Peyer's patch (tissue), 4 donors: ENCODE measurements at places on chromosomes 7 and 10. TPM values are rescaled to one million over a fixed set of nuclear protein-coding genes. Genes with fewer than 3 reads are reported as not detected.

DNA sequence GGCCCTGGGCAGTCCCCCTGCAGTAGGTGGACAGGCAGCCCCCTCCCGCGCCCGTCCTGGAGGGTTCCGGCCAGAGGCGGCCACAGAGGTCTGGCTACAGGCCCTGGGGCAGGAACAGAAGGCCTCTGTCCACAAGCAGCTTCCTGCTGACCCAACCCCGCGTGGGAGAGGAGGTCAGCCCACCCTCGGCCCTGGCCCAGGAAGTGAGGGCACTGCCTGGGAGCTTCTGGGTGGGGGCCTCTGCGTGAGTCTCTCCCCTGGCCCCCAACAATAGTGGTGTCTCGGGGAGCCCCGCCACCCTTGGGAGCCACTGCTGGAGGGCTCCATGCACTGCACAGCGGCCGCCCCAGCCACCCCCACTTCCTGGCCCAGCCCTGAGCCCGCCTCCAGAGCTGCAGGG lies 4.7 kb downstream of the MICALL2 start:
- DNase-seq, result no peak

DNA sequence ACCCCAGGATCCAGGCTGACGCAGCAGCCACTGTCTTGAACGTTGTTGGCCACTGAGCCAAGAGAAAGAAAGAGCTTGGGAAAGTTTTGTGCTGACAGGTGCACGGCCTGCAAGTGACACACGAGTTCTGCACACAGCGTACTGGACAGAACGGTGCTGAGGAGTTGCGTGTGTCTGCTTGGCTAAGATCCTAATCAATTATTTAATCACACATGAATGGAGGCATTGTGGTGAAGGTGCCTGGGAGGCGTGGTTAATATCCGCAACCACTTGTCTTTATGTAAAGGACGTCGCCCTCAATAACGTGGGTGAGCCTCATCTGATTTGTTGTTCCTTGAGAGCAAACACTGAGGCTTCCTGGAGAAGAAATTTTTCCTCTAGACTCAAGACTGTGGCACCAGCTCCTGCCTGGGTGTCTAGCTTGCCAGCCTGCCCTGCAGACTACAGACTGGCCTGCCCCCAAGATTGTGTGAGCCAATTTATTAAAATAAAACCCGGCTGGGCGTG lies 16.6 kb upstream of the GNA12 start:
- no peak for DNase-seq

DNA sequence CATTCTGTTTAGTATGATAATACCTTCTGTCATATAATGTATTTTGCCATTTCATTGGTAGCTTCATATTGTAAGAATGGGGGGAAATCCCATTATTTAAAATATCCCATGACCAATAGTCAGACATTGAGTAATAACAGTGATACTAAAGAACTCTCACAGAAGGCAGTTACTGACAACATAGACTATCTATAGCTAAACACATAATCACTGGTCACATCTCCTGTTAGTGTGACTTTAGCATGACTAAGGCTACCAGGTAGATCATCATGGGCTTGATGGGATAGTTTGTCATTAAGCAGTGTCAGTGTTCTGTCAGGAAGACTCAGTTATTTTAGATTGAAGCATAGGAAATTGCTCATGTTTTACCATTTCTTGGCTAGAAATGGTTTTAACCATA lies 16.4 kb downstream of the OPN1SW start:
- no peak for DNase-seq

DNA sequence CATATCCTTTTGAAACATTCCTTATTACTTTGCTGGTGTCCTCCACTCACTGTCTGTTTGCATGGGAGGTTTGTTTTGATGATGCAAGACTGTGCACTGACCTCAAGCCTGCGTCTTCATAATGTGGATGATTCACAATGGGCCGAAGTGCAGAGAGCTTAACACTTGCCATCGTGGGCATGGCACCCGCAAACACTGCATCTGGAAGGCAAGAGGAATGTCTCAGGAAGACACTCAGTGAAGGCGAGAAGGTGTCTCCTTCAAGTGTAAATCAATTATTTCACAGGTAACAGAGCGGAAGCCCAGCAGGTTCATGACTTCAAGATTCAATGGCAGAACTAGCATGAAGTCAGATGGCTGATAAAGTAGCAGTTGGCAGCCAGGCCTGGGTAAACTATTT lies 98.1 kb downstream of the DPY19L1 start:
- DNase-seq, result no peak

The REEP3 gene
- total RNA-seq, result 67.1 TPM

GRCh38 chr7:40658729-40659128 lies 523.9 kb downstream of the SUGCT start:
- no peak for DNase-seq

The PRKCQ gene
- total RNA-seq, result 2.4 TPM

DNA sequence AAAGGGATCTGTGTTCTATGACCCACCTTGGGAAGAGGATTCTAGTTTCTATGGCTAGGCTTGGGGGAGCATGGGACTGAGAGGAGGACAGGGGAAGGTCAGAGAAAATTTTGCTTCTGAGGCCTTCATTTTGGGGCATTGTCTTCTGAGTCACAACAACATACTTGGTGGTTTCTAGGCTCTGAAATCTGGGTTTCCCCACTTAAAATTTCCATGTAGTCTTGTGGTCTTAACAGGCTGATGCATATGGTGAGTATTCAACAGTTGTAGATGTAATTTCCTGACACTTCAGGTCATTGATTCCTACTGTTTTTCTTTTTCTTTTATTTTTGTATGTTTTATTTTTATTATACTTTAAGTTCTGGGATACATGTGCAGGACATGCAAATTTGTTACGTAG lies 88.5 kb downstream of the ANKRD7 start:
- no peak for DNase-seq

- no peak for DNase-seq
Observed at GRCh38 chr10:59373071-59373470, 10.7 kb upstream of the FAM13C start.

GRCh38 chr7:101846800-101847538 lies 29.5 kb downstream of the CUX1 start:
- no peak for DNase-seq

The PIK3AP1 gene
- 111 TPM for total RNA-seq

- no peak for DNase-seq
Observed at GRCh38 chr7:155333346-155334234, 35.9 kb downstream of the INSIG1 start.

DNA sequence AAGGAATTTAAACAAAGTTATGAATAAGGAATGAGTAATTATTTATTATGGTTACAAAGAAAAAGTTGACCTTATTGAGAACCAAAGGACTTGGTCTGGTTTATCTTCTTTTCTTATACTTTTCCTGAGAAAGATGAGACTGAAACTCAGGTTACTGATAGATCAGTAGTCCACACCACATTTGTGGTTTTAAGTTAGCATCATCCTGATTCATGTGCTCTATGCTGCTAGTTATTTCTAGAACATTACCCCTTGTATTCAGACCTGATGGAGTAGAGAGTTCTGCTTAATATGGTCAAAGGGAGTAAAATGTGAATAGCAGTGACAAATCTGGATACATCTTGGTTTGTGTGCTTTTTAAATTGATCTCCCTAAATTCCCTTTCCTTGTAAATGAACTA lies 63.8 kb downstream of the FOXP2 start:
- DNase-seq, result no peak

The OPN1SW gene
- not detected for total RNA-seq

DNA sequence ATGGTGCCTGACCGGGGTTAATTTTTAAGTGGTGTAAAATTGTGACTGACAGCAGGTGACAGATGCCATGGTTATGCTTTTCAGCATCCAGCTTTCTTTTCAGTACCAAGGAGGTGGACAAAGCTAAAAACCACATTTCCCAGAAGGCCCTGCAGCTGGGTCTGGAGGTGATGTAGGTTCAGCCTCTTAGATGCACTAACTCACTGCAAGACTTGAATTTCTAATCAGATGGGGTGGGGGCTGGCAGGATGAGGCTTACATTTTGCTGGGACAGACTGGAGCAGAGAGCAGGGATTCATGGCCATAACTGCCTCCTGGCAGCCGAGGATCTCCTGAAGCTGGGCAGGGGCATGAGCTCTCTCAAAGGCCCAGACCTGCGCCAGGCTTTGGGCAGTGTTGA lies 52.4 kb downstream of the PDIA4 start:
- DNase-seq, result no peak

- no peak for DNase-seq
Observed at GRCh38 chr7:79652619-79653018, 199.2 kb upstream of the MAGI2 start.

DNA sequence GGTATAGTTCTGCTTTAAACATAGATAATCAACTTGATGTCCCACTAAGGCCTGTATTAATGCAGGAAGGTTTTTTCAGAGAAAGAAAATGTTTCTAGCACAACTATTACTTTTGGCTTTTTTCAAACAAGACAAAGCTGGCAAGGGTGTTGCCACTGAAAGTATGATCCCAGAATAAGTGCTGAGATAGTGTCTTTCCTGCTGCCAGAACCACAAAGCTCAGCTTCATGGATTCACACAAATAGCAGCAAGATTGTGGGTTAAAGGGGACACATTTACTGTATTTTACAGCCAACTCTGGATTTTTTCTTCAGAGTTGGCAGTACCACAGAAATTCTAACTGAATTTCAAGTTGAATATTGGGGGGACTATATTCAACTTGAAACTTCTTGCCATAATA lies 4.3 kb downstream of the NCOA4 start:
- no peak for DNase-seq

DNA sequence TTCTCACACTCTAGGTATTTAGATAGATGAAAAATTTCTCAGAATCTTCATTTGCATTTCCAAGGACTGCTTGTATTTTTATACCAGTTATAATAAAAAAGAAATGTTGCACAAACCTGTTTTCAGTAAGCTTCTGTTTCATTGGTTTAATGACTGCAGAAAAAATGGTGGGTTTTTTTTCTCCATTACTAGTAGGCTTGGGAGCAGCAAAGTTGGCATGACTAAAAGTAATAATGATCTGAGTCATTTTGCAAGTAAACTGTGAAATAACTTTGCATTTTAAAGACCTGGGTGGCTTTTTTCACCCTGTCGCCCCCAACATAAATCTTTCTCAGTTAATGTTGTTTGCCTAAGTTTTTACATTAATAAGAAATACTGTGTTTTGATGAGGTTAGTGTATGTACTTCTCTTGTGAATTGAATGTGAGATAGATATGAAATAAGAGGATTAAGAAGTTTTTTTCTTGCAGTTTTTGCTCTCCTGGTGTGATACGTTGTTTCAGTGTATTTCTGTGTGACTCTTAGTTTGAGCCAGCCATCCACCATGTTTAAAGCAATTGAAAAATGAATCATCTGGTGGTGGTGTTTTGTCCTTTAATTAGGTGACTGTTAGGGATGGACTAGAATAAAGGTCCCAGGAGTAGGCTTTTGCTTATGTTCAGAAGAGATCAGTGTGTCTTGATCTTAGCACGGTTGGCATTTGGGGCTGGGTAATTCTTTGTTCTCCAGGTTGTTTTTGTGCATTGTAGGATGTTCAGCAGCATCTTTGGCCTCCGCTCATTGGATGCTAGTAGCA lies 1.8 kb downstream of the GNAI1 start:
- no peak for DNase-seq

DNA sequence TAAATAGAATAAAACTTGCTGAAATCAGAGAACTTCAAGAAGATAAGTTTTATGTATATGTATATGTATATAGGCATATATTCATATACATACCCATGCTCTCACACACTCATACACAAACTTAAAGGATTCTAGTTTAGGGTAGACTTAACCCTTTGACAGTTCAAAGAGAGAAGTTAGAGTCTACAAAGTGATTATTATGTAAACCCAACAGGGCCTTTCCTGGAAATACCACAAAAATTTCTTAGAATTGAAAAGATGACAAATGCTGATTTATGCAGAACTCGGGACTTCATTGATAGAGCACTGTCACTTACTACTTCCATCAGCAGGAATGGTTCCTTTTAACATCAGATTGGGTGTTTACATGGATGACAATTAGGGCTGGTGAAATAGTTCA lies 763.5 kb downstream of the AUTS2 start:
- no peak for DNase-seq

DNA sequence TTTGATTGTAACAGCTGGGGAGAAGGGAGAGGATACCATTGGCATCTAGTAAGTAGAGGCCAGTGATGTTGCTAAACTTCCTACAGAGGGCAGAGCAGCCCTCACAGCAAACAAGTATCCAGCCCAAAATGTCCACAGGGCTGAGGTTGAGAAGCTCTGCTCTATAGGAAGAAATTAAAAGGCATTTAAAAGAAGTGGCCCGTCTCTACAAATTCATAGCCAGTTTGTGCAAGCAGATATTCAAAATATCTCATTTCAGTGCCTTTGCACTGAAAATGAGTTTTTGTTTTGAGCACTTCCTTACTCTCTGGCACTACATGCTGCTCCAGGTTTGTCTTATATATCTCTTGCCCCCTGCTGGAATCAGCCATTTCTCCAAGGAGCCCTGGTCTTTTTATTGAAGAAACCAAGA lies 330.0 kb downstream of the BBS9 start:
- no peak for DNase-seq

- DNase-seq, result no peak
Observed at GRCh38 chr10:74223755-74224529, 72.9 kb downstream of the ADK start.

DNA sequence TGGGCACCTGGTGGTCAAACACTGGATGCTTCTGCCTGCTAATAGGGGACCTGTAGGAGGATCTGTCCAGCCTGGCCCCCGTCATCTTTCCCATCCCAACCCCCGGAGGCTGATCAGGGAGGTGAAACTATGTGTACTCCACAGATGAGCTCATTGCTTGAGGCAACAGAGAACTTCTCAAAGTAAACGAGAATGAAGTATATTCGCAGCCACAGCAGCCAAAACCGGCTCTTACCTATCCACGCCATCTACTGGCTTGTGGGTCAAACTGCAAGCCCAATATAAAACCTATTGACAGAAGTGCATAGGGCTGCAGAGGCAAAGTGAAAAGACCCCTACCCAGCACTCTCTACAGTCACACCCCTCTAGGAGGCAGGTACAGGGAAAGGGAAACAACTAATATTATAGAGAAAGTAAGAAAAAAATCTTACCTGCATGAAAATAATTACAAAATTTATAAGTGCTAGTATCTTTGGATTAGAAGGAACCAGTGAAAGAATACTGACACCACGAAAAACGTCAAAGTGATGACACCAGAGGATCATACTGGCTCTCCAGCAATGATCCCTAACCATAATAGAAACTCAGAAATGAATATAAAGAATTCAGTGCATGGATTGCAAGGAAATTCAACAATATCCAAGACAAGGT lies 973.5 kb downstream of the ANKRD7 start:
- no peak for DNase-seq

The CALU gene
- total RNA-seq, result 42.1 TPM

GRCh38 chr10:32687116-32687515 lies 241.2 kb downstream of the CCDC7 start:
- DNase-seq, result no peak

- no peak for DNase-seq
Observed at GRCh38 chr7:19145434-19146115, 354 bp upstream of the FERD3L start.
